ENCODE measurements at places on chromosomes 6 and 20. TPM values are rescaled to one million over a fixed set of nuclear protein-coding genes. Genes with fewer than 3 reads are reported as not detected.
A peak's percentile ranks its signal among the peaks of the same experiment; 100 is the strongest.

EYA2 gene
- total RNA-seq = not detected

BTNL2 gene
- total RNA-seq = not detected

TMEM170B gene
- 2.0 TPM for total RNA-seq

SASH1 gene
- total RNA-seq = 0.04 TPM

TNF gene
- 114 TPM for total RNA-seq

PKIB gene
- 0.52 TPM for total RNA-seq

NAA20 gene
- total RNA-seq = 116 TPM

- DNase-seq = no peak
These were observed 71.0 kb downstream of the EDN1 start for GRCh38 chr6:12361042-12361765.

DNA sequence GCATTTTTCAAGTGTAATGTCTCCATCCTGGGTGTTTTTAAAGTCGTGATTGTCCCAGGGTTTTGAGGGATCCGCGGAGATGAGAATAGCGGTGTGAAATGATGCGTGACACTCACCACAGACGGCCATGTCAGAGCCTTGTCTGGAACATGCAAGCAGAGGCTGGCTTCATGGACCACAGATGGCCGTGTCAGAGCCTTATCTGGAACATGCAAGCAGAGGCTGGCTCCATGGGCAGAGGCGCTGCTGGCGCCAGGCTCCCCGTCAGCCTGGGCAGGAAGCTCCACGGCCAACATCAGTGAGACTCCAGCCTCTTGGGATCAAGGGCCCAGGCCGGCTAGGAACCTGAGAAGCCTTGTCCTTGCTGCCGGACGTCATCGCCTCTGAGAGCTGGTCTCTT lies 7.7 kb upstream of the MRGBP start:
- DNase-seq = no peak

DNA sequence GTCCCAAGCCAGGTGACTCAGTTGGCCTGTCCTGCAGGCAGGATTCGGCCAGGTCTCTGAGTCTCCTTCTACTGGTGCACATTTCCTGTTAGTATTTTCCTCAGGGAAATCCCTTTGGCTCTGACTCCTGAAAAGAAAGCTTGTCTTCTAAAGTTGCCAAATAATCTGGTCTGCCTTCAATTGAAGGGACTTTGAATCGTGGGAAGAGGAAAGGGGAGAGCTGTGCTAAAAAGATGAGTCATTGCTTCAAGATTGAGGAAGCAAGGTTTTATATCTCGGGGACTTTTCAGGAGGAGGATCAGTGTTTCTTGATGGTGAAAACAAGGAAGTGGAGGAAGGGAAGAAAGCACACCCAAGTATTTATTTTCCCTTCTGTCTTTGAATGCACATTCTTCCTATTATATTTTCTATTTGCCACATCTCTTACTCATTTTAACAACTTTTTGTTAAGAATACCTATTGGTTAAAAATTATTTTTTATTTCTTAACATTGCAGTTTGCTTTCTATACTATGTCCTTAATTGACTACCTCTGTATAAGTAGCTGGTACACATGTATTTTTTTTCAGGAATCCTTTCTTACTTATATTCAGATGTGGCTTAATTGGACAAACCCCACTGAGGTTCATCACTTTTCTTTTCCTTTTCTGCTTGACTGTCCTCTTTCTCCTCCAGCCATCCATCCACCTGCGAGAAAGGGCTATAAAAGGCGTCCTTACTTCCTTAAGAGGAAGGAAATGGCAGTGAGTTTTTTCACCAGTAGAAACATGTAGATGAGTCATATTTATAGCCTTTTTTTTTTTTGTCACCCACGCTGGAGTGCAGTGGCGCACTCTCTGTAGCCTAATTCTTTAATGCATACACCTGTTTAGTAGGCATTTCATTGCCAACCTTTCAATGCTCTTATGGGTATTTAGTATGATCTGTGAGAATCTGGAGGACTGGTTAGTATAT lies 15.0 kb upstream of the IFNGR1 start:
- DNase-seq = peak; percentile 14

DNA sequence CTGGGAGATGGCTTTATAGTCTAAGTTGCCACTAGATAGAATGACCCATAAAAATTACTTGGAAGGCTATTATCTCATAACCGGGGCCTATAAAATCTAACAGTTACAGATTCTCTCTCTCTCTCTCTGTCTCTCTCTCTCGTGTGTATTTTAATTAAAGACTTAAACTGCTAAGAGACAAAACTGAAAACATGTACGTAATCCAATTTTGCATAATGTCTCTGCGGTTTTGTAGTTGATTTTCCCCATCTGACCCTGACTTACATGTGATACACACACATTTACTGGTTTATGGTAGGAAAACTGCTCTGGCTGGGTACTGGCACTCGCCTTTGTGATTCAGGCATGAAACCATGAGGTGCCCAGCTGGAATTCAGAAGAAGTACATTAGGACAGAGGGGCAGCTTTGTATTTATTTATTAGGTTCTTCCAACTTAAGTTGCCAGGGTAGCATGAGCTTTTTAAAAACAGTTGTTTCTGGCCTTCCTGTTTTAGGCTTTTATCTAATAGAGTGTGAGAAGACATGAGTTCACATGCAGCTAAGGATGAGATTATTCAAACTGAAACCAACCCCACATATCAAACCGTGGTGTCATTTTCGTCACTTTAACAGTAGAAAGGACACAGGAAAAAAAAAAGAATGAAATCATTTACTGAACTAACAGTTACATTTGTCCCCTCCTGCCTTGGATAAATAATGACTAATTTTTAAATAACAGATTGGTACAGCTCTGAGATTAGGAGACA lies 182.5 kb downstream of the GMPR start:
- peak; percentile 30 for DNase-seq

GRCh38 chr6:119612176-119612891 lies 262.8 kb upstream of the MAN1A1 start:
- DNase-seq = no peak

- DNase-seq = no peak
These were observed 238.3 kb downstream of the EPM2A start for GRCh38 chr6:145497006-145497405.

DNA sequence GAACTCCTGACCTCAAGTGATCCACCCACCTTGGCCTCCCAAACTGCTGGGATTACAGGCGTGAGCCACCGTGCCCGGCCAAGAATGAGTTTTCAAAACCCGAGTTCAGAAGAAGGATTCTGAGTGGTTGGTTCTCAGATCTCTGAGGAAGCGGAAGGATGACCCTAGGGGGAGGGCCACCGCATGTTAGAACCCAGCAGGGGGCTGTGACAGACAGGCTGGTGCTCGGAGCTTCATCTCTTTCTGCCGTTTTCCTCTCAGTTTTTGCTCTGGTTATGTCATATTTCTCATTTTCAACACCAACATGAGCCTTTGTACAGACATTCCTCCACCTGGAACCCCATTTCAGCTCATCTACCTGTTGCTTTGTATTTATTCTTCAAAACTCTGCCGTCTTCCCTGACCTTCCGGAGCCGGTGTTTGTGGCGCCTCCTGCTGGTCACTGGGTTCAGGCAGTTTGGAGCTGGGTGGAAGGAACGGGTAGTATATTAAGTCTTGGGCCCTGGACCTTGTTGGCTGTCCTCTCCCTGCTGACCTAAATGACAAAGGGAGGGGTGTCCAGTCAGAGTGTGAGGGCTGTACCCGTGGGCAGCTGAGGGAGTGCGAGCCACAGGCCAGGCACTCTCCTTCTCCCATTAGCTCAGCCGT lies at the start of gene DEFB123:
Gene DEFB123 (plus strand): TSS at position 621 of the 648 bp plus-strand sequence. CDS start 67 bp downstream, outside the sequence.
- DNase-seq = no peak

- DNase-seq = no peak
These were observed 347.6 kb downstream of the CDC5L start for GRCh38 chr6:44734886-44735629.

GRCh38 chr6:44926556-44926955 lies 401.6 kb upstream of the RUNX2 start:
- DNase-seq = no peak

DNA sequence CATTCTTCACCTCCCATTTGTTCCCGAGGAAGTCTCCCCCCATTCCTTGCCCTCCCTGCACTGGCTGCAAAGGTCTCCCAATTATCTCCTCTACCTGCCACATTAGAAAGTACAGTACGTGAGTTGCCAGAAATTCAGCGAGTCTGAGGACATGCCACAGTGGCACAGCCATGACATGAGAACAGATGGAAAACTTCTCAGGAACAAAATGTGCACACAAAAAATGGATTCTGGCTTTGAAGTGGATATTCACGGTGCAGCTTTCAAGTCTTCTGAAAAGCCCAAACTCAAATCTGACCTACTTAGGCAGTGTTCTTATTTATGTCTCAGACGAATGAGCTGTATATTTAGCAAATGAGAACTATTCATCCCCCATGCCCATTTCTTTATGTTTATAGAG lies 269.1 kb upstream of the ARID1B start:
- DNase-seq = no peak

- no peak for DNase-seq
These were observed 11.0 kb downstream of the ATP9A start for GRCh38 chr20:51757226-51757625.

DNA sequence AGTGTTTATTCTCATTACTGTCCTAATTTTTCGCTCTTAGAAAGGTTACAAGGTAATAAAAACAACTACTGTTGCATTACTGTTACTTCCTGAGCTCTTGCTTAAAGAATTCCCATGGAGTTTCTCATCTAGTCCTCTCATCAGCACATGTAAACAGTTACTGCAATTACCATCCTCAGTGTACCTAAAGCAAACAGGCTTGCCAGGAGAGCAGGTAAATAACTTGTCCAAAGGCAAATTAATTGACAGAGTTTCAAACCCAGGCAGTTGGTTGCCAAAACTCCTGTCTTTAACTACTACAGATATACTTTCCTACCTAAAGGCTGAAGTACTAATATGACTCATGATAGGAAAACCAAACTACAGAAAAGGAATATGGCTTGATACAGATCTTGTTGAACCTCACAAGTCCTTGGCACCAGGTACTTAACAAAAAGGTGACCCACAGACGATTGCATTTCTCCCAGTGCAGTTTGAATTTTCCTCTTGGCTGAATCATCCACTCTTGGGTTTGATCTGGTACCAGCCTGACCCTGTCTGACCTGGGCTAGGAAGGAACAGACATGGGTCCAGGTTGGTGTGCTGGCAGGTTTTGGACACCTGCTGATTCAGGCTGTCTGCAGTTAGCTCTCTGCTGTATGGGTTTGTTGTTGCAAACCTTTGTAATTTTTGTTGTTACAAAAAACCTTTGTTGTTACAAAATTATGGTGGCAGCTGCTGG lies 153.0 kb downstream of the CFAP61 start:
- DNase-seq = no peak

GRCh38 chr6:155449450-155450239 lies 6.0 kb downstream of the NOX3 start:
- no peak for DNase-seq
